Heart left ventricle (tissue), 16 donors: ENCODE measurements at places on chromosomes 11 and 22. TPM values are rescaled to one million over a fixed set of nuclear protein-coding genes. Genes with fewer than 3 reads are reported as not detected.

DNA sequence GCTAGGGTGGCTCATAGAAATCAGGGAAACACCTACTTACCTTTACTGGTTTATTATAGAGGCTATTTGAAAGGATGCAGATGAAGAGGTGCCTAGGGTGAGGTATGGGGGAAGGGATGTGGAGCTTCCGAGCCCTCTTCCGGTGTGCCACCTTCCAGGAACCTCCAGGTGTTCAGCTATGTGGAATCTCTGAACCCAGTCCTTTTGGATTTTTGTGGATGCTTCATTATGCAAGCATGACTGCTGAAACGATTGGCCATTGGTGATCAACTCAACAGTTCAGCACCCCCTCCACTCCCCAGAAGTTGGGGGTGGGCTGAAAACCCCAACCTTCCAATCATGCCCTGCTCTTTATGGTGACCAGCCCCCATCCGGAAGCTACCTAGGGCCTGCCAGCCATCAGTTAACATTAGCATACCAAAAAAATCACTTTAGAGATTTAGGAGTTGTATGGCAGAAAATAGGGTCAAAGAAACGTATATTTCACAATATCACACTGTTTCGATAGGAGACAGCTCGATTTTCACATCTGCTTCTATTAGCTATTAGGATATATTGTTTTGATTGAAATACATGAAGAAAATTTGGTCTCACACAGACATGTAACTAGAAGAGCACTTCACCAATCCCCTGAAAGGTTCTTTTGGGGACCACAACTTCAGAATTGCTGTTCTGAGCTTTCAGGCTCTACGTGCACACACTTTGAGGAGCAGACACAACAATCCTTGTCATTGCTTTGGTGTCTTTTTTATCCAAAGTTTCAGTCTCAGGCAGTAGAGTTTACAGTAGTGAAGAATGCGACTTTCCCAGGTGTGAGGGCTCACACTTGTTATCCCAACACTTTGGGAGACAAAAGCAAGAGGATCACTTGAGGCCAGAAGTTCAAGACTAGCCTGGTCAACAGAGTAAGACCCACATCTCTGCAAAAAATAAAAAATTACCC, 3.3 kb upstream of the POLR2G start:
- DNase-seq = no peak

DNA sequence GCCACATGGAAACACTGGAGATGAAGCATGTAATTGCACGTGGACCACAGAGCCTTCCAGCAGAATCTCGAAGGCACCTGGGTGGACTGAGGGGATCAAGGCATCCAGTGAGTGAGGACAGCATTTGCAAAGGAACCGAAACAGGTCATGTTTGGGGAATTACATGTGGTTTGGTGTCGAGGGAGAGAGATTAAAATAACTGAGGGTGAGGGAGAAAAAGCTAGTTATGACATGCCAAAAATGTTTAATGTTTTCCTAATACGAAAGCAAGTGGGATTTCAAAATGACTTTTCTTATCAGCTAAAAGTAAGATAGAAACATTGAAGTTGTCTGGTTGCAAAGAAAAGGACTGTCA, 157.1 kb downstream of the BLID start:
- no peak for DNase-seq

GRCh38 chr22:37684803-37685615, 1.1 kb upstream of the NOL12 start:
- DNase-seq = no peak

The CDC42EP2 gene
- total RNA-seq = 8.1 TPM

The SULT4A1 gene
- not detected for total RNA-seq

The SMCO4 gene
- 71.7 TPM for total RNA-seq
